ENCODE measurements at places on chromosomes 11 and 22.

DNA sequence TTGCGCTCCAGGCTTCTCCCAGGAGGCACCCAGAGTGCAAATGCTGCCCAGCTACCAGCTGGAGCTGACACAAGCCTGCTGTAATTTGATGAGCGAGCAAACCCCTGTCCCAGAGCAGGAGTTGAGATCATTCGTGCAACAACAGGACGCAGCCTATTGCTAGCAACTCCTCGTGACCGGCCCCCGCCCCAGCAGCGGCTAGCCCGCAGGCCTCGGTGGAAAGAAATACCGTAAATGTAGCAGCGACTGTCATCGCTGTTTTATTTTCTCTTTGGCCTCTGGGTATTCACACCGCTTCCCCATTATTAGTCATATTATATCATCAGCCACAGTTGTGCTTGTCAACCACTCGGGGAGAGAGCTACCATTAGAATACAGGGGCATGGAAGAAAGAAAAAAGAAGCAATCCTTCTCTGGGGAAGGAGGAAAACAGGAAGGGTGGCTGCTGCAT, 59.2 kb upstream of the ATXN10 start:
- no peak for DNase-seq

GRCh38 chr11:24068197-24068596, 428.7 kb upstream of the LUZP2 start:
- DNase-seq: no peak

DNA sequence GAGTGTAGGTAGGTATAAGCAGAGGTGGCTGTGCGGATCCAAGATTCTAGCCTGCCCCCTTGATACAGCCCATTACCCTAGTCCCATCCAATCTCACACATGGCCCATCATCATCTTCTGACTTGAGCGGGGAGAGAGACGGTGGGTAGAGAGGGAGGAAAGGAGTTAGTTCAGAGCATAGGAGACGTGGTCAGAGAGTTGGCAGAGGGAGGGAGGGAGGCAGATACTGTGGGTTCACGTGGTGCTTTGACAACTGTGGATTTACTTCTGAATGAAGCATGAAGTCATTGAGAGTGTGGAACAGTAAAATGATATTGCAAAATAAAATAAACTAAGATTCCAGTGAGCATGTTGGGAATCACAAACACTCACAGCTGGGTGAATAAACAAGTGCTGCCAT, 31.4 kb upstream of the VPREB1 start:
- no peak for DNase-seq

- DNase-seq: no peak
These were observed 19.4 kb upstream of the BAIAP2L2 start for GRCh38 chr22:38129856-38130255.

GRCh38 chr11:82210011-82210410, 523.7 kb downstream of the FAM181B start:
- no peak for DNase-seq

DNA sequence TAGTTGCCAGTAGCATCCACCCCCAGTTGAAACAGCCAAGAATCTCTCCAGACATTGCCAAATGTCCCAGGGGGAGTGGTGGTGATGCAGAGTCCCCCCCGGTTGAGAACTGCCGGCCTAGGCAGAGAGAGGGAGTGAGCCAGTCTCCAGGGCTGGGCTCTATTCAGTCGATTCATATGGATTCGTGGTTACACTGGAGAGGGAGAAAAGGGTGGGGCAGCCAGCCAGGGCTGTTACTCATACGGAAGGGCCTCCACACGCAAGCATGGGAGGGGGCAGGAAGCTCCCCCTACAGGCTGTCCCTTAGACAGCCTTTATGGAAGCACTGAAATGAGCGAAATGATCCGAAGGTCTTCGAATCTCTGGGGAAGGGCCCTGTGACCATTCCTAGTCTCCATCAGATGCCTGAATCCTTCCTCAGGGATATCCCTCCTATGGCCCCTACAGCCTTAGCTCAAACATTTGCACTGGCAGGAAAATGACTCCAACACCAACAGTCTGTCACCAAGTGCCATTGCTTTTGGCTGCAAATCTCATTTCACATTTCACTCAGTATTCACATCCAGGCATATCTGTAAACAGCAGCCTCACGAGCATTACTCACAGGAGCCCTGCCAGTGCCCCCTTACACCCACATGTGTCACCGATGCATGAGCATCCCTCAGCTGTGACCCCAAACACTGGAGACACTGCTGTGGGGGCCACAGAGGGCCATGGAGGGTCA, 18.4 kb upstream of the TLCD5 start:
- DNase-seq: no peak

DNA sequence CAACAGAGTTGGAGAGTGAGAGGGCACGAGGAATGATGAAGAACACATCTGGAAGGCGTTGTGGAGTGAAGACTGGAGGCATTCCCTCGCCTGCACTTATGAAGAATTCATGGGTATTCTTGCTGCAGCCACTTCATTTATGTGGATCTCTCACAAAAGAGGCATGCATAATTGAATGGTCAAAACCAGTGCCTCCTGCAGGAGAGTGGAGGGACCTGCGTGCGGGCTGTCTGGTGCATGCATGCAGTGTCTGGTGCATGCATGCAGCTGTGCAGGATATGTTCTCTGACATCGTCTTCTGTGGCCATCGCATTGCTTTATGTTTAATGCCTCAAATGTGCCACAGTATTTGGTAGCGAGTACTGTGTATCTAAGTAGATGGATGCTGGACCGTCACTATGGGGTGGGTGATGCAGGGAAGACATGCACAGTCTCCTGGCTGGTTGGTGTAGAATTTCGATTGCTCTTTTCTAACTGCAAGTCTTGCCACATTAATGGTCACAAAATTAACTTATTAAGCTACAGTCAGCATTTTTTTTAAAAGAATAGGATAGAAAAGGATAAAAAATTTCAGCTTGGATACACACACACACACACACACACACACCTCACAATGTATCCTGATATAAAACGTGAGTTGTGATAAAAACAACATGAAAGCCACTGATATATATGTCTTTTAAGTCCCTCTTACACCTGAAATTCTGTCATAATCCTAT, 20.9 kb upstream of the NTM start:
- DNase-seq: no peak

DNA sequence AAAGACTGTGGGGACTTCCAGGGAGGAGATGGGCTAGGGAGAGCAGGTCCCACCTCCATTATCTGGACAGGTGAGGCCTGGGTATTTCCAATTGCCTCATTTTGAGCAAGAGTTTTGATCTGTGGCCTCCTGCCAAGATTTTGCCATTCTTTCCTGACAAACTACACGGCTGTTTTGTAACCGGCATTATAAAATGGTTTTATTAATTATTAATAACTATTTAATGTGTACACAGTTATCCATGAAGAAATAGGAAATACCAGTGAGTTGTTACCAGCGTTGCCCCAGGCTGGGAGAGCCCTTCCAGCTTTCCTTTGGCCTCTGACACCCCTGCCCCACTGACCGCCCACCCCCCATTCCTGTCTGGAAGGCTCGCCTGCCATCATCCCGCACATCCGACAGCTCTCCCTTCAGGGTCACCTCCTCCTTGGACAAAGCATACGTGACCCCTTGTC, 14.9 kb upstream of the SEC14L3 start:
- DNase-seq: no peak

- DNase-seq: no peak
These were observed 8.5 kb downstream of the BATF2 start for GRCh38 chr11:64987998-64988854.

GRCh38 chr11:765025-765801, 12.1 kb downstream of the GATD1 start:
- DNase-seq: no peak

DNA sequence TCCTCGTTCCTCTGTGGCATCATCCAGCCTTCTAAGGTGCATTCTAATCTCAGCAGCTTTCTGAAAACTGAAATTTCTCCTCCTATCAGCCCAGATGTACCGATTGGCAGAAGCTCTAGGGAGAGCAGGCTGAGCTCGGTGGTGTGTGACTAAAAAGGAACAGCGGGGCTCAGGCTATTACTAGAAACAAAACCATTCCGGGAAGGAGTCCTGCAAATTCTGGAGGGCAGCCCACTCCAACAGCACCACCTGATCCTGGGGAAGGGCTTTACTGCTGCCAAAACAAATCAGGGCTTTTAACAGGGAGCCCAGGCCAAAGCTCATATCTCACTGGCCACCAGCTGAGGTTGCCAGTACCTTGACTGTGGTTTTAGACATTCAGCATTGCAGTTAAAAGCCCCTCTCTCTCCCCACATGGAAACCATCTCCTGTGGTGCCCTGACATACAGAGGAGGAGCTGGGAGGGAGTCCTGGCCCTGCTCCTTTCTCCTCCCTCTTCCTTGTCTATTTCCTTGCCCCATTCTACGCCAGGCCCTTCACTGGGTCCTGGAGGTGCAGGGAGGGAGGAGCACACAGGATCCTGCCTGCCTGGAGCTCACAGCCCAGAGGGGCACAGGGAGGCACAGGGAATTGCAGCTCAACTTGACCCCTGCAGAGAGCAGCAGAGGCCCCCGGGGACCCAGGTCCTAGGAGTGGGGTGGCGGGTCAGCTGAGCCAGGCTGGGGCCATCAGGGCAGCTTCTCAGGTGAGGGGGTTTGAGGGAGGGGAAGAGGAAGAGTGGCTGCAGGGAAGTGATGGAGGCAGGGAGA, 889 bp downstream of the PLAAT4 start:
- no peak for DNase-seq

DNA sequence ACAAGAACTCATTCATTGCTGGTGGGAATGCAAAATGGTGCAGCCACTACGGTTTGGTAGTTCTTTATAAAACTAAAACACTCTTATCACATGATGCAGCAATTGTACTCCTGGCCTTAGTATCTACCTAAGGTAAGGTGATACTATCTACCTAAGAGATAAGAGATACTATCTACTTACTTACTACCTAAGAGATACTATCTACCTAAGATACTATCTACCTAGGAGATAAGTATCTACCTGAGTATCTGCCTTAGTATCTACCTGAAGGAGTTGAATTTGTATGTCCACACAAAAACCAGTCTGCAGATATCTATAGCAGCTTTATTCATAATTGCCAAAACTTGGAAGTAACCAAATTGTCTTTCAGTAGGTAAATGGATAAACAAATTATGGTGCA, 29.0 kb upstream of the SMCO4 start:
- DNase-seq: no peak

- no peak for DNase-seq
These were observed 445.1 kb upstream of the ISX start for GRCh38 chr22:34620832-34621231.

DNA sequence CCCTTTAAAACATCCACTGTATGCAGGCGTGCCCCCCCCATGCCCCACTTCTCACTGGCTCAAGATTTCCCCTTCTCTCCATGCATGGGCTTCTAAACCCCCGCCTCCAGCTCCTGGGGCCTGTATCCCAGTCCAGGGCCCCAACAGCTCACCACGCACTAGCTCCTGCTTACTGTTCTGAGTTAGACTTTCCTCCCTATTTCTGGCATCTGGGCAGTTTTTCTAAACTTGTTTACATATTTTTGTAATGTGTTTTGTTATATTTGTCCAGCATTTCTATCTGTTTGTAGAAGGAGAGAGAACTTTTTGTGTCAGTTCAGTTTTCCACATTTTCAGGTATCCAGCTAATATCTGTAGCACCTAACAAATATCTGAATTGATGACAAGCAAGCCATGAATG, 178.5 kb downstream of the SPON1 start:
- DNase-seq: no peak
